ENCODE measurements at places on chromosomes 2 and 18.
A peak's percentile ranks its signal among the peaks of the same experiment; 100 is the strongest.

- DNase-seq: no peak
Measured at GRCh38 chr2:223042704-223043118, 9.3 kb upstream of the KCNE4 start.

DNA sequence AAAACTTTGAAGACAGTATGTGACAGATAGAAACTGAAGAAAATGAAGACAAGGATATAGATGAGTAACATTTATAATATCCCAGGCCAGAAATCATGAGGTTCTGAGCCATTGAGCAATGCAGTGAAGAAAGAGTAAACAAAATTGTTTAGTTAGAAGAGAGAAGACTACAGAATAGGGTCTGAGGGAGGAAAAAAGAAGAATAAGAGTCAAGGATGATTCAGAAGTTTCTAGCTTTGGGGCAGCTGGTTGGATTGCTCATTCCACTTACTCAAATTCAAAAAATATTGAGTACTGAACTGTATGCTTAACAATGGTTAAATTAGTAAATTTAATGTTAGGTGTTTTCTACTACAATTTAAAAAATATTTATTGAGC lies 155.0 kb upstream of the OTX1 start:
- no peak for DNase-seq

DNA sequence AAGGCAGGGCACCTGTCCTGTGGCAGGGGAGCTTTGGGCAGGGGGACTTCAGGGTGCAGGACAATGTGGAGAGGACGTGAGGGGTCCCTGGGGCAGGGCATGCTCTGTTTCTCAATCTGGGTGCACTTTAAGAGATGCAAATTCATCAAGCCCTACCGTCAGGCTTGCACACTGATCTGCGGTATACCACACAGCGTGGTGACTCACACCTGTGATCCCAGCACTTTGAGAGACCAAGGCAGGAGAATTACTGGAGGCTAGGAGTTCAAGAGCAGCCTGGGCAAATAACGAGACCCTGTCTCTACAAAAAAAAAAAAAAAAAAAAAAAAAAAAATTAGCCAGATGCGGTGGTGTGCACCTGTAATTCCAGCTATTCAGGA lies 10.2 kb upstream of the GPC1 start:
- DNase-seq: no peak

DNA sequence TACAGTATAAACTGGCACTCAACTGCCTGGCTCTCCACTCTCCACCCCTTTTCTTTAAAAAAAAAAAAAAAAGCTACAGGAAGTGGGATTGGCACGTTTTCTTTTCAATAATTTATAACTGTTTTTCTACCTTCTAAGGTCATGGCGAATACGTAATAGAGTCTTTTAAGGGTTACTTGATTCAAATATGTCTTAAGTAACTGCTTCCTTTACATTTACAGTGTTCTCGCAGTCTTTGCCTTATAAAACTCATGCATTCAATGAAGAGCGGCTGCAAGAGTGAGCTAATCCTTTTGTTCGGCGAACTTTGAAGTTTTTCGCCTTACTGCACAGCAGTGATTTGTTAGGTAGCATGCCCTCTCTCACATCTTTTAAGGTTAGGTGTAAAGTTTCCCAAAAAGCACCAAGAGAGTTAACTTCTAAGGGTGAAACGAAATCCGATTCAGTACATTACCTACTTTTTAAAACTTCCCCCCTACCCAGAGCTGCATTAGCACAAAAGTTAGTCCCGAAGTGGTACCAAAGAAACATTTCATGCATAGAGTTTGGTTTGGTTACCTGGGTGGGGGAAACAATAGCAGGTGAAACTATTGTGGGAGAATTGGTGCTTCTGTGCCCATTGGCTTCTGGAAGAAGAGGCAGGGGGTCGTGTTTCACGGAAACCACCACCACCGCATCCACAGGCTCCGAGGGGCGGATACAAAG lies 2.0 kb downstream of the KCTD1 start:
- DNase-seq: no peak

DNA sequence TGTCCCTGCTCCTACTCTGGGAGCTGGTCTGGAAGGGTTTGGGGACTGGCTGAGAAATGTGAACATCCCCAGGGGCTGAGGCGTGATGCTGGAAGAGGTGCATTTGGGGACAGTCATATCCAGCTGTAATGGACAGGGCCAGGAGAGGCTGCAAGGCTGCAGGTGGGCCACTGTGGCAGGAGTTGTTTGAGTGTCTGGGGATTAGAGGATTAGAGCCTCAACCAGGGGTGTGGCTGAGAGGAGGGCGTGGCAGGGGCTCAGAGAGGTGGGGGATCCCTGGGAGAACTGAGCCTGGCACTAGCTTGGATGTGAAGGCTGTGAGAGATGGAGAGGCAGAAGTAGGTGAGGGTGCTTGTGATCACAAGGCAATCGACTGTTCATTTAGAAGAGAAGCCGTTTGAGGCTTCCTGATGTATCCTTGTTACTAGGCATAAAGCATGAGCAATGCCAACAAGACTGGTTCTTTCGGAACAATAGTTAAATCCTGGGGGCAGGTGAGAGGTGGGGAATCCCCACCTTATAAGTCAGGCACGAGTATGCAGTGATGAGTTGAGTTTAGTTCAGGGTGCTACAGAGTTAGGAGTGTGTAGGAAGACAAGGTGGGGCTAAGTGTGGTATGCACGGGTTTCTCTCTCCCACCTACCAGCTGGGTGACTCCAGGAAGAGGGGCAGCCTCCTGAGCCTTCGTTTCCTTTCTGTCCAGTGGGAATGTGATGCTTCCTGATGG lies 31.9 kb downstream of the SH3RF3 start:
- DNase-seq: no peak

- DNase-seq: no peak
Measured at GRCh38 chr2:2901384-2902345, 476.0 kb downstream of the EIPR1 start.

DNA sequence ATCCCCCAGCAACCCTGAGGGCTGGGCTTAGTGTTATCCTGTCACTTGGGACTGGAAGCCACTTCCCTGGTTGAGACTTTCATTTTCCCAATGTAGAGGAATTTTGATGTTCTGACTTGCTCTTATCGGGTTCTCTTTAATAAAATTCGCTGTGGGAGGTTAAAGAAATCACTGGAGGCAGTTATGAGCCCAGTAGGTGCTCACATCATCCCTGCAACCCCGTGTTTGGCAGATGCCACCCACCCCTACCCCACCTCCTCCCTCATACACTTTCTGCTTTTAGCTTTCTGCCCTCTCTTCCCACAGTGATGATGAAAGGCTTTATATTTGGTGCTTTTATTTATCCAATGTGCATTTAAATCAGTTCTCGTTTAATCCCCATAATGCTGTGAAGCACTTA lies 106.6 kb downstream of the MAPK4 start:
- DNase-seq: no peak

DNA sequence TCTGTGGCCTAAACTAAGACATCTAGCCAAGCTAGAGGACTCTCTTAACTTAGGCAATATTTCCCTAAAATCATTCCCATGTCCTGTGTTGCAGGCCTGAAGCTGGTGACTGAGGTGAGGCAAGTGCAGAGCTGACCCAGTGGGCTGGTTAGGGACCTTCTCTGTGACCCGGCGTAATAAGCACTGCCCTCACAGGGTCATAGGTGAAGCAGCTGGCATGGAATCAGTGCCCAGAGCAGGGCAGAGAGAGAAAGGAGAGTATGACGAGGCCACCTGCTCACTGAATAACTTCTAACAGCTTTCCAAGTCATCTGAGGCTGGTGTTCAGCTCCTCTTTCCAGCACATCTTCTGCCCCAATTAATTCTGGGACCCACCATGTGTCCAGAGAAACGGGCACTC lies 197.0 kb downstream of the ANAPC1 start:
- DNase-seq: no peak

DNA sequence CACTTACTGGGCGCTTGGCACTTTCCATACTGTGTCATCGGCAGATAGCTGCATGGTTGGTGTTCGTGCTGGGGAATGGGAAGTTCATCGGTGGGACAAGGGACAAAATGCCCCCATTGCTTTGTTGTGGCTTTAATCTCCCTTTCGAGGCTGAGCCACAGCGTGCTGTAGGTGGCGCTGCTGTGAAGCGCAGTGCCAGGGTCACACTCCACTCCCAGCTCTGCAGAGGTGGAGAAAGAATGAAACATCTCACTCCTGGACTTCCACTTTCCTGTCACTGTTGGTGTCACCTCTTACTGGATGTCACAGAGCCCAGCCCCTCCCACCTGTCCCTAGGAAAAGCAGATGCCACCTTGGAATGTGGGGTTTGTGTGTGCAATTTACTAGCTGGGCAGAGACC lies 8.7 kb downstream of the TYMS start:
- no peak for DNase-seq

- DNase-seq: no peak
Measured at GRCh38 chr18:10285283-10285640, 169.2 kb upstream of the APCDD1 start.

- DNase-seq: no peak
Measured at GRCh38 chr2:50974940-50975339, 57.0 kb downstream of the NRXN1 start.

DNA sequence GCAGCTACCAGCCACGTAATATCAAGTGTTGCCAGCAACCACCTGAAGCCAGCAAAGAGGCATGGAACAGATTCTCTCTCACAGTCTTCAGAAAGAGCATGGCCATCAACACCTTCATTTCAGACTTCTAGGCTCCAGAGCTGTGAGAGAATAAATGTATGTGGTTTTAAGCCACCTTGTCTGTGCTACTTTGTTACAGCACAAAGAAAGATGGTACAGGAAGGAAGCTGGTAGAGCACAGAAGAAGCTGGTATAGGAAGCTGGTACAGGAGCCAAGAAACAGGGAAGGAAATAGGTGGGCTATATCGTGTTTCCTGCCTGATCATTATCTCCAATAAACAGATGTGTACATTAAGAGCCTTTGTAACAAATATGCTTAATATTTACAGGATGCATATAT lies 217.4 kb downstream of the DPP10 start:
- DNase-seq: no peak

DNA sequence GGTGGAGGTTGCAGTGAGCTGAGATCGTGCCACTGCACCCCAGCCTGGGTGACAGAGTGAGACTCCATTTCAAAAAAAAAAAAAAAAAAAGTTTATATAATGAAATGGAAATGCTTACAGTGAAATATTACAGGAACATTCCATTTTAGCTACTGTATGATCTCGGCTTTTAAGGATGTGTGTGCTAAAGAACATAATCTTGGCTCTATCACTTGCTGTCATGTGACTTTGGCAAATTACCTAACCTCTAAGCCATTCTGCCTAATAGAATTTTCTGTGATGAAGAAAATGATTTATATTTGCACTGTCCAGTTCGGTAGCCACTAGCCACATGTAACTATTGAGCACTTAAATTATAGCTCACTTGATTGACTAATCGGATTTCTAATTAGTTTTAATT lies 36.3 kb downstream of the SMAD4 start:
- DNase-seq: no peak

GRCh38 chr2:55919574-55919973 lies 4.0 kb downstream of the EFEMP1 start:
- no peak for DNase-seq

GRCh38 chr2:36770542-36771287 lies 74.2 kb downstream of the VIT start:
- DNase-seq: no peak

DNA sequence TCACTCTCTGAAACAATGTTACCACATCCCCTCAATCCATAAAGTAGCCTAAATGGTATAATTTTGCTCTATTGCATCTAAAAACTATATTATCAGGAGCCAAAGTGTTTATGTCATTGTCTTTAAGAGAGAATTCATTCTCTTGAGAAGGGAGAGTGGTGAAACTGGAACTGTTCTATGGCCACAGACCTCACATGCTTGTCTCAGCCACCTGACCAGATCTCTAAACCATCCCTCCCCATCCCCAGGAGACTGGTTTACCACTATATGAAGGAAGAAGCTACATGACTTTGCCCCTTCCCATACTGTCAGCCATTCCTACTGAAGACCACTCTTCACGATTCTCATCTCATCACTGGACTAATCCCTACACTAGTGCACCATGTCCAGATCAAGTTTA lies 9.6 kb downstream of the CDH7 start:
- no peak for DNase-seq

- no peak for DNase-seq
Measured at GRCh38 chr18:55384551-55385275, 203.3 kb downstream of the TCF4 start.

DNA sequence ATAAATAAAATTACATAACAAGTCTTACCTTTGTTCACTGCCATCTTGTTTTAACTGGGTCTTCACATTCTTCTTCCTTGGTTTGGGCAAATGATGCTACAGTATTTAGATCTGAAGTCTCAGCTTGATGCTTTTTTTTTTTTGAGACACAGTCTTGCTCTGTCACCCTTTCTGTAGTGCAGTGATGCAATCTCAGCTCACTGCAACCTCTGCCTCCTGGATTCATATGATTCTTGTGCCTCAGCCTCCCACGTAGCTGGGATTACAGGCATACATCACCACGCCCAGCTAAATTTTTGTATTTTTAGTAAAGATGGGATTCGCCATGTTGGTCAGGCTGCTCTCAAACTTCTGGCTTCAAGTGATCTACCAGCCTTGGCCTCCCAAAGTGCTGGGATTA lies 53.2 kb upstream of the MAT2A start:
- no peak for DNase-seq

DNA sequence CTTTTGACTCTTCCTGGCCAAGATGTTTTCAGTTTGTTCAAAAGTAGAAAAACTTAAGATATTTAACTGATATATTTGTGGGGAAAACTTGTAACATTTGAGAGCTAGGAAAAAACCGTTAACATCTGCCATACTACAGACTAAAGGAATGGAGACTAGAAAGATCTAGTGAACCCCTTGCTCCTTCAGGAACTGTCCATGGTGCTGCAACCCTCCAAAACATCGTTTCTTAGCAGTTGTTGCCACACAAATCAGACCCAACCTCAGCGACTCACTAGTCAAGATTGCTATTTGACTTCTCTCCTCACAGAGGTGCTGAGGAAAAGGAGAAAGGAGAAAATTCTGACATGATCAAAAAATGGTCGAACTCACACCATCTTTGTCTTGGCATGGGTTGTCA lies 393.8 kb upstream of the LYPD1 start:
- DNase-seq: no peak

DNA sequence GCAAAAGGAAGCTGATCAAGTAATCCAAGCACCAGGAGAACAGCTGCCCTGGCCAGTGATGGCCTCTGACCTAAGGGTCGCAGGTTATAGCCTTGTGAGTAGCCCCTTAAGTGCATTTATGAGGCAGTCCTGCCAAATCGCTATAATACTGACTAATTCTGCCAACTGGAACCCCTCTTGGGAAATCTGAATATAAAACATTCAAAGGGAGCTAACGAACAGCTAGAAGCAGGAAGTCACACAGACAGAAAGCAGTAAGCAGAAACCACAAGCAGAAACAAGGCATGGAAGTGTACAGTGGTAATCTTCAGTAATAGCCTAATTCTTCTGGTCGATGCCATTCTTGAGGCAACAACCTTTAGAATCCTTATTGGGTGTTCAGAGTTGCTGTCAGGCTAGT lies 521.3 kb downstream of the METTL4 start:
- DNase-seq: peak; percentile 41

DNA sequence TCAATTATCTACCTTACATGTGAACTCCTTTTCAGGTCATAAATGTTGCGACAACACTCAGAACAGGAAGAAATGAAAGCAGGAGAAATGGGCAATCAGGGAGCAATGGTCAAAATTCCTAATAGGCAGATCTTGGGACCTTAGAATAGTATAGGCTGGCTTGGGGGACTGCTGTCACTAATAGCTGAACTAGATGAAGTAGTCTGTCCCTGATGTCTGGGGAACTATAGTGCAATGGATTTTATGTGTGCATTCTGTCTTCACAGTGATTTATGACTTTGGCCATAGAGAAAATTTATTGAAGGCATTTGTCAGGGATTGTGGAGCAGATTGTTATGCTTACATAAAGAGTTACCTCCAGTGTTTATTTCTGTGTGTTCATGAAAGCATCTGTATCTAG lies 6.1 kb upstream of the DPP10 start:
- DNase-seq: no peak

Measured in epithelial cell of proximal tubule (primary cell).